ENCODE measurements at places on chromosomes 7 and 10. TPM values are rescaled to one million over a fixed set of nuclear protein-coding genes. Genes with fewer than 3 reads are reported as not detected.

DNA sequence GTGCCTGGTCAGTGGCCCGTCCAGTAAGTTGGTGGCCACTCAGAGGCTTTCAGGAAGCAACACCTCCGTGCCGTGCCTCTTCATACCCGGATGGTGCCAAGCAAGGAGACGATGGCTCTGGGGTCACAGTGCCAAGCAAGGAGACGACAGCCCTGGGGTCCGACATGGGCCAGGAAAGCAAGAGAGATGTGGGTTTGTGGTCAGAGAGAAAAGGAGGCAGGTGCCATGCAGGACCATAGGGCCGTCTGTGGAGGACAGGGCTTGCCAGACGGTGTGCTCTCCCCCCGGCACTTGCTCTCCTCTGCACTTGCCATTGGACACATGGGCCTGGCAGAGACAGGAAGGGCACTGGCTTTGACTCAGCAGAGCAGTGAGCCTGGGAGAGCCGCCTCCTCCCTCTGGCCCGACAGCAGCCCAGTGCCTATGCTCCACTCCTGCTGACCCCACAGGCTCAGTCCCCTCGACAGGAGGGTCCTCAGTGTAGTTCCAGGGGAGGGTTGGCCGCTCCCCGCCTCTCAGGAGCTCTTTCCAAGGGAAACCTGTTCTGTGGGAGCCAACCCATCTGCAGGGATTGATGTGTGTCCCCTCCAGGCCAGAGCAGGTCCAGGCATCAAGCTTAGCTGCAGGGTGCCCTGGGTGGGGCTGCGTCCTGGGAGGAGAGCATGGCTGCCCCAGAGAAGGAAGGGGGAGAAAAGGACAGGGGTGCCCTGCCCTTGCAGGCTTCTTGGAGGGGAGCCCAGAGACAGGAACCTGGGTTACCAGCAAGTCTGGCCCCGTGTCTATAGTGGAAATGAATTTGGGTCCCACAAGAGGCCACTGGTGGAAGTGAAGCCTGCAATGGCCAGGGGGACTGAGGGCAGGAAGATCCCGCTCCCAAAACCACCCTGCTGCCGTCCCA lies 7.6 kb upstream of the CALML5 start:
- no peak for DNase-seq

DNA sequence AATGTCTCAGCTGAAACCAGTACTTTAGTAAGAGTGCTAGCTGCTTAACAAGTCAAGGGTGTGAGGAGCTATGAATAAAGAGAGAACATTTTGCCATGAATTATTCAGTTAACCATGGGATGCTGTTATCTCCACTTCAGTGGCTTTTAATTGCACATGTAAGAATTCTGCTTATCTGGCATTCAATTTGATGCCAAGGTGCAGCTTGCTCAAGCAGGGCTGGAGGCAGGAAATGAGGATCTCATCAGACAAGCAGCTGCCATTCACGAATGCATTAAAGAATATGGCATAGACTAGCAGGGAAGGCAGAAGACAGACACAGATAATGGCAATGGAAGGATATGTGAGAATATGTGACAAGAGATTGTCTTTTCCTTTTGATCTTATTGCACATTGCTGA lies 697.8 kb downstream of the NRG3 start:
- DNase-seq = no peak

SPDYE2 gene
- not detected for total RNA-seq

APBB1IP gene
- total RNA-seq = 0.14 TPM

RAB19 gene
- 15.0 TPM for total RNA-seq

Measured in GM23338 (cell line).